ENCODE measurements at places on chromosomes 7 and 10.

DNA sequence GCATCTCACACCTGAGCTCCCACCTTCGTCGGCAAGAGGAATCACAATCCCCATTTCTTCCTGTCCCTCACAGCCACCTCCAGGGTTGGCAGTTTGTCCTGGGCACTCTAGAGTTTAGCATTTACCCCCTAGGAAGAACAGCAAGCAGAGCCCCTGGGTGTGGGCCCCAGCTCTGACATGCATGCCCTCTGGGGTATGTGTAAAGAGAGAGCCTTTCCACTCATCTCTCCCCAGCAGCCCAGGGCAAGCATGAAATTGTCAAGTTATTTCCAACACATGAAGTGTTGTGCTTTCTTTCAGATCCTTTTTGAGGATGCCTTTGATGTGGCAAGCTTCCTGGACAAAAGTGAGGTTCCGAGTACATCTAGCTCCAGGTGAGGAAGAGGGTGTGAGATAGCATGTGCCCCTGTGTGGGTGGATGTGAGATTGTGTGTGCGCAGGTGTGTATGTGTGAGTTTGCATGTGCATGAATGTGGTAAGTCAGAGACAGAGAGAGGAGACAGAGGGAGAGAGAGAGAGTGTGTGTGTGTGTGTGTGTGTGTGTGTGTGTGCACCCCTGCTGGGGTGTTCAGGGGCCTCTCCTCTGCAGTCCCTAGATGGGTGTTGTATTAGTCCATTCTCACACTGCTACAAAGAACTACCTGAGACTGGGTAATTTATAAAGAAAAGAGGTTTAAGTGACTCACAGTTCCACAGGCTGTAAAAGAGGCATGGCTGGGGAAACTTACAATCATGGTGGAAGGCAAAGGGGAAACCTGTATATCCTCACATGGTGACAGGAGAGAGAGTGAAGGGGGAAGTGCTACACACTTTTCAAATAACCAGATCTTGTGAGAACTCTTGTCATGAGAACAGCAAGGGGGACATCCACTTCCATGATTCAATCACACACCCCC, 18.1 kb downstream of the STRA8 start:
- DNase-seq: no peak

DNA sequence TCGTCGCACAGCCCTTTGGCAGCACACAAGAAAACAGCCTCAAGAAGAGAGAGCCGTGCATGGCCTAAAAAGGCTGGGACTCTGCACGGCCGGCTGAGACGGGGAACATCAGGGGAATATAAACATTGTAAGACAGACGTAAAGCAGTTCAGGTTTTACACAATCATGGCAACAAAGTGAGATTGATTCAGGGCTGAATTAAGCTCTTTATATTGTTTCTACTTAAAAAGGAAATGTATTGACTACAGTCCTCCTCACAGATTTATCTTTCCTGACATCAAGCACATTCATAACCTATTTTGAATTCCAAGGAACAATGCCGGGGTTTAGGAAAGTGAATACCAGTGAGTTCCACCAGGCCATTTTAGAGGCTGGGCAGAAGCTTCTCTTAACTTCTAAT, 25.2 kb downstream of the SORBS1 start:
- no peak for DNase-seq

GRCh38 chr7:90173127-90173844, 19.0 kb downstream of the STEAP1 start:
- DNase-seq: no peak

GRCh38 chr10:7302392-7302906, 108.4 kb downstream of the SFMBT2 start:
- DNase-seq: no peak

- DNase-seq: no peak
These were observed 148.8 kb upstream of the NPY start for GRCh38 chr7:24135003-24135817.

- DNase-seq: no peak
These were observed 98.4 kb downstream of the SNX10 start for GRCh38 chr7:26390016-26390415.

DNA sequence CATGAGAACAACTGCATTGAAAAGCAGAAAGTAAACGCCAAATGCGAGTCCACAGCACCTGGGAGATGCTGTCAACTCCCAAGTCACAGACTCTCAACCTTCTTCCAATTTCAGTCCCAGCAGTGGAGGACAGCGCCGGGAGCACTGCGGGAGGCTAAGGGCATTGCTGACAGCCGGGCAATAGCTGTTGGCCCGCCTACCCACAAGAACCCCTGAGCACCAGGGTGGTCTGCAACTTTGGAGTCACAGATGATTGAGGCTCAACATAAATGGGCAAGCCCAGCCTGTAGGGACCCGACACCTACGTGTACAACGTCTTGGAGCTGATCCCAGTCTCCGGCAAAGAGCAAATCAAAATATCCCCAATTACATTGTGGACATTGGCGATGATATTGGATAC, 262.9 kb downstream of the TCERG1L start:
- DNase-seq: no peak

DNA sequence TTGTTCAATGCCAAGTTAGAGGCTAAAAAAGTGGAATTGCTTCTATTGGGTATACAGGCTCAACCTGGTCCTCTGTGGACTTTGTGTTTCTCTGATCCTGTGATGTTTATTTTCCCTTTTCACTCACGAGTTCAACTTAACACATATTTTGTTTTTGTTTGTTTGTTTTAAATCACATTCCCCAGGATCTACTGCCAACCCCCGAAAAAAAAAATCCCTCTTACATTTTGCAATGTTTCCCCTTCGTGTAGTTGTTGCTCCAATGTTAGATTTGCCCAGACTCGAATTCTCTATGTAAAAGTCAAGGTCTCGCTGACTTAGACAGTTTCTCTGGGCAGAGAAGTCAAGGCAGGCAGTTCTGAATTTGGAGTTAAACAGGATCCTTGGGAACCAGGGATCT, 876.4 kb downstream of the CCSER2 start:
- no peak for DNase-seq

GRCh38 chr7:108335269-108335918, 120.8 kb downstream of the NRCAM start:
- DNase-seq: no peak

- DNase-seq: no peak
These were observed 4.5 kb upstream of the EMX2 start for GRCh38 chr10:117537904-117538524.

DNA sequence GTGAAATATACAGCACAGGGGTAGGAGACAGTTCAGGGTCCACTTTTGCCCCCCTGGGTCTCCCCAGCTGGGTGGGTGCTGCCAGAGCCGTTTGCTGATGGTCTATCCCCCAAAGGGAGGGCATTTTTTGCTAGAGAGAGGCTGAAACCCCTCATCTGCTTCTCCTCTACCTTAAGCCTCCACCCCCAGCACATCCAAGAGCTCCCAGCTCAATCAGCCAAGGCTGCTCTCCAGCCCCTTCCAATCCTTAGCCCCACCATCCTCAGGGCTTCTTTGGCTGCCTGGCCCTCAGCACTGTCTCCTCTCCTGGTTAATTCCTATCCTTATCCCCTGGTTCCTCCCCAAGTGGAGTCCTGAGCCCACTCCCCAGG, 153.1 kb downstream of the AOAH start:
- DNase-seq: no peak

GRCh38 chr10:74373059-74373458, 222.0 kb downstream of the ADK start:
- no peak for DNase-seq

GRCh38 chr7:69452797-69453196, 145.5 kb upstream of the AUTS2 start:
- no peak for DNase-seq

DNA sequence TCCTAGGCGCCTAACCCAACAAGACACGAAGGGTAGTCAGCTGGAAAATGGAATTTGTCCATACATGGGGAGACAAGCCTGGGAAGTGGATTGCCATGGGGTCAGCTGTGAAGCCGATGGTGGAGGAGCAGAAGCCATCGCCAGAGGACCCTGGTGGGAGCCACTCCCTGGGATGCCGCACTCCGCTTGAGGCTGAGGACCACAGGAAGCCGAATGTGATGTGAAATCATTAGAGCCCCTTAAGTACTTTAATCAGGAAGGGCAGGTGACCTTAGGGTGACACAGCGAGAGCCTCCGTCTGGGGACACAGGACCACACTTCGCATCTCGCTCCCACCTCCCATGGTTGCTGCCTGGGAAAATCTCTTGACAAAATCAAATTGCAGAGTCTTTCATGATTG, 614.6 kb upstream of the MGMT start:
- DNase-seq: no peak

GRCh38 chr10:33006342-33006887, 48.4 kb upstream of the ITGB1 start:
- no peak for DNase-seq

DNA sequence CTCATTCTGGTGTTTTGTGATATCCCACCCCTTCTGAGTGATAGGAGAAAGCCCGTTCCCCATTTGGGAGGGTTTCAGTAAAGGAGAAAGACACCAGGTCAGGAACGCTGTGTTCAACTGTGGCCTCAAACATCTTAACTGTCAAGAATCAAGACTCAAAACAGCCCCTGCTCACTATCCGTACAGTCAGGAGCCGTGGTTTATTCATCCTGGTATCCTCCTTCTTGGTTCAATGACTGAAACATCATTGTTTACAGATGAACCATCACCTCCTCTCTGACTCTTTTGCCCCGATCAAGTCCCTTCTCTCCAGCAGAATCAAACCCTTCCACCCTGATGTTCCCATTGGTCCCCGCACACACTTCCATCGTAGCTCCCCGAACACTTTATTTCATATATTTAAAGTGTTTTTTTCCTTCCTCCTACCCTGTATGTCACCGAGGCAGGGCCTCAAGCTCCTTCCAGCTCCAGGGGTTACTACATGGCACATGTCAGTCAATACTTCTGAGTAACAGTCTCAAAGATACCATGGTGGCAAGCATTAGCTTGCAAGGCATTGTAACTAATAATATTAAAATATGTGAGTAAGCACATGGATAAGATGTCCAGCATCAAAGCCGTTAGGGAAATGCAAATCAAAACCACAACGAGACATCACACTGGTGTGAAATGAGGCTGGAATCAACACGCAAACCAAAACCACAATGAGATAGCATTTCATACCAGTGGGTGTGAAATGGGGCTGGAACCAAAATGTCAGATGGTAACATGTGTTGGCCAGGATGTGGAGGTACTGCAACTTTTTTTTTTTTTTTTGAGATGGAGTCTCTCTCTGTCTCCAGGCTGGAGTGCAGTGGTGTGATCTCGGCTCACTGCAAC, 124.7 kb upstream of the C1QL3 start:
- no peak for DNase-seq

DNA sequence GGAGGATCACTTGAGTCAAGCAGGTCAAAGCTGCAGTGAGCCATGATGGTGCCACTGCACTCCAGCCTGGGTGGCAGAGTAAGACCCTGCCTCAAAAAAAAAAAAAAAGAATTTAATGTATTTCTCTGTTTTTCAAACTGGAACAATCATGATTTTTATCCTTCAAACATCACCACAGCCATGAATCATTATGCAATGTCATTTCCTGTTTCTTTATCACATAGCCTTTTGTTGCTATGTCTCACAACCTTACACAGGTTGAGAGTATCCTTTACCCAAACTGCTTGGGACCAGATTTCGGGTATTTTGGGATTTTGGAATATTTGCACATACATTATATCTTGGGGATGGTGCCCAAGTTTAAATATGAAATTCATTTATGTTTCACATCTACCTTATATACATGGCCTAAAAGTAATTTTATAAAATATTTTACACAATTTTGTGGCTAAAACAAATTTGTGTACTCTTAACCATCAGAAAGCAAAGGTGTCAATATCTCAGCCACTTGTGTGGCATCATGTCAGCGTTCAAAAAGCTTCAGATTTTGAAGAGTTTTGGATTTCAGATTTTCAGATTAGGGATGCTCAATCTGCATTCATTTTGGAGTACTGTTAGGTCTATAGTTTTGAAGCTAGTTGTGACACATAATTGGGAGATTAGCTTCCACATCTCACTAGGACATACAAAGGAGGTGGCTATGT, 8.2 kb downstream of the NT5C3A start:
- DNase-seq: peak; percentile 40

DNA sequence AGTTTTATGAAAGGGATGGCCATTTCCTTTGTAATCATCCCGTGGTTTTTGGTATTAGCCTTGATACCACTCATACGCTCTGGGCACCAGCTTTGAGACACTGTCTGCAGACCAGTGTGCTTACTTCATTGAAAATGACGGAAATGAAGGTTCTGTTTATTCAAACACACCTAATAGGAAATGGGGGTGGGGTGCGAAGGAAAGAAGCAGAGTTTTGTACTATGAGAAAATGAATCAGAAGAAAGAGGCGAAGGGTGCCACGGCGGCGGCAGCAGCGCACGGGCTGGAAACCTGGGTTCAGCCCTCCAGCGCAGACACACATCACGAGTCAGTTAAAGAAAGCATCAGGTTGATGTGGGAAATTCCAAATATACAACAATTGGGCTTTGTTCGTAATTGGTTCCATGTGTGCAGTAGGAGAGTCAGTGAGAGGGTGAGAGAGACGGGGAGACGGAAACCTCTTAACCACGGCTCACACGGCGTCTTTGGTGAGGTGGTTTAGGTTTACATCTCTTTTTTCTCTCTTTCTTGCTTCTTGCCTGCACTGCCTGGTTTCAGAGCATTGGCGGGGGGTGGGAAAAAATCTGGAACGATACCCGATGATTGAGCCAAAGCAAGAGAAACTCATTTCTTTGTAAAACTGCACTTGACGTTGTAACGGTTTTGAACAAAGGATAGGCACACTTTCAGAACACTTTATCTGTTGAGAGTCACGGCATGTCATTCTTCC, 321.2 kb downstream of the FRMD4A start:
- peak; percentile 67 for DNase-seq

DNA sequence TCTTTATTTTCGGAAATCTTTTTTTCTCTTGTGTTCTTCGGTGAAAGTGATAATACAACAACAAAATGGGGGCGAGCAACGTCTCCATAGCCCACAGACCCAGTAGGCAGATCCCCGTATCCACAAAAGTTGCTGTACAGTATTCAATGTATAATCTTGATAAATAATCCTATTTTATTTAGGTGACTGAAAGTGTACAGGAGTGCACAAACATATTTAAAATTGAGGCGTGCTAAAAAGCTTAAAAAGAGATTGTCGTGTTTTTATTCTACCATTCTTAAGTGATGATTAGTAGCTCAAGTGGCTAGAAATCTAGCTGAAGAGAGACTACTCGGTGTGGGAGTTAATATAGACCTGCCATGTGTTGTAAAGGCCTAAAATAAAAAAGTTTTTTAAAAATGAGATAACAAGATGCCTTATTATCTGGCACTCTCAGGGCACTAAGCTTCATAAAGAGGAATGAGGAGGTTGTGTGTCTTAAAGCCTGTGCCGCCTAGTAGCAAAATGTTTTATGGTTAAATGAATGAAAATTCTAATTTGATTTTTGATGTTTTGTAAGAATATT, 1.6 kb downstream of the CAPZA2 start:
- no peak for DNase-seq

DNA sequence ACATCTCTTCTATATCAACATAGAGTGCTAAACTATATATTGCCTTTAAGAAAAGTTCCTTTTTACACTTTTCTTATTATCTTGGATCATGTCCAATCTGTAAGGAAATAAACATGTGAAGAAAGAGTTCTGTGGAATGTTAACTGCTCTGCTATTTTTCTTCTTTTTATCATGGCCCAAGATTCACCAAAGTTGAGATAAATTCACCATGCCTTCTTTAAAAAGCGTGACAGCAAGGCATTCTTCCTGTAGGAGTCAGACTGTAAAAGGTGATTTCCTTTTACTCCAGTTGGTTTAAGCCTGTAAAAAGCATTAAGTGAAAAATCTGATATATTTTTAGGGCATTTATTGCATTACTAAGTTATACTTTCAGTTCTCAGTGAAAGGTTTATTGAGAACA, 165.7 kb upstream of the FZD1 start:
- DNase-seq: no peak

GRCh38 chr7:128011131-128011661, 20.0 kb downstream of the LRRC4 start:
- DNase-seq: no peak

GRCh38 chr10:13822490-13822889, 235.7 kb downstream of the PRPF18 start:
- DNase-seq: no peak

Measured in kidney capillary endothelial cell (primary cell).